NCI-H446 treated with DMSO at 0.1 percent for 48 hours (cell line): ENCODE measurements at places on chromosomes 16 and 17.
A peak's percentile ranks its signal among the peaks of the same experiment; 100 is the strongest.

DNA sequence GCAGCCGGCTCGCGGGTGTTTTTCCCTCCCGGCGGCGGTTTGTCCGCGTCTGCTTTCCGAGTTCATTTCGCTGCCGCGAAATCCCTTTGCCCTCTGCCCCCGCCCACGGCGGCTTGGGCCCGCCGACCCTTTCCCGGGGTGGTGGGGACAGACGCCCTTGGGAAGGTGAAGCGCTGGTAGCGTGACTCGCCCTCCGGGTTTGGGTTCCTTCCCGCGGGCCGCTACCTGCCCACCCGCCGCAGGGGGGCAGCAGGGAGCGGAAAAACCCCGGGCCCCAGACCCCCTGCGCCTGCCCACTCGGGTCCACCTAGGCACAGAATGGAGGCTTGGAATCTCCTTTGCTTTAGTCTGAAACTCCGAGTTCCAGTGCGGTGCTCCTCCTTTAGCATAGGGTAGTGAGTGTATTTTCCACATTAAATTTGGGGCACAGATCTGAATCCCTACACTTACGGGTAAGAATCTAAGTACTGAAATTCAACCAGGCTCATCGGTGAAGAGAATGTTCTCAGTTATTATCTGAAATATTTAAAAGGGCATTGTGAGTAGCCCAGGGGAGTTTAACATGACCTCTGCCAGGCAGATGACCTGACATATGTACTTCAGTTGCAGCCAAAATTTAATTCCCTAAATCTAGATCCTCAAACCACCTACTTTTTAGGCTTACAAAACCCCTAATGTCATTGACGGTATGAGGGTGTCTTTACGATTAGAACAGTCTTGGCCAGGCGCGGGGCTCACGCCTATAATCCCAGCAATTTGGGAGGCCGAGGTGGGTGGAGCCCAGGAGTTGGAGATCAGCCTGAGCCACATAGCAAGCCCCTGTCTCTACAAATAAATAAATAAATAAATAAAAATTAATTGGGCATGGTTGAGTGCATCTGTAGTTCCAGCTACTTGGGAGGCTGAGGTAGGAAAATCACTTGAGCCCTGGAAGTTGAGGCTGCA, 1.0 kb downstream of the NME2 start:
- DNase-seq: peak; percentile 3

DNA sequence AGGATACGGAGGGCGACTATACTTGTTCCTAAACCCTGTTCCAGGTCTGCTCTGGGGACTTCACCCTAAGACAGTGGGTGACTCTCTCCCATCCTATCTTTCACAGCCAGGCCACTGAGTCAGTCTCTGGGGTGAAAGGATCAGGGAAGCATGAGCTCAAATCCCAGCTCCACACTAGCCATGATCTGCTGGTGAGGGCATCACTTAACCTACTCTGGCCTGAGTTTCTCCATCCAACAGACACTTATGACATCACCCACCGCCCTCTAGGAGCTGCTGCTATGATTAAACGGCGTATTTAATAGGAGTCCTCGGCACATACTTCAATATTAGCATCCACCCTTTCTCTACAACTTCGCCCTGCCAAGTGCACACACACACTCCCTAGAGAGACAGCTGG, 10.1 kb downstream of the GAST start:
- DNase-seq: no peak

- DNase-seq: no peak
Observed at GRCh38 chr17:74796866-74797265, 20.7 kb upstream of the NAT9 start.

GRCh38 chr16:88063211-88063773, 112.1 kb downstream of the BANP start:
- no peak for DNase-seq

GRCh38 chr16:84324434-84325262, 30.0 kb downstream of the WFDC1 start:
- DNase-seq: no peak
